Omental fat pad (tissue), 4 donors: ENCODE measurements at places on chromosomes 7 and 10. TPM values are rescaled to one million over a fixed set of nuclear protein-coding genes. Genes with fewer than 3 reads are reported as not detected.

Gene LIPN
- 0.56 TPM for total RNA-seq

GRCh38 chr7:58086461-58086860, 636.5 kb downstream of the ZNF716 start:
- DNase-seq, result no peak

GRCh38 chr10:117138838-117139580, 939 bp upstream of the VAX1 start:
- DNase-seq, result no peak

Gene CLCN1
- total RNA-seq, result 0.24 TPM

GRCh38 chr10:15824498-15824897, 35.8 kb downstream of the MINDY3 start:
- DNase-seq, result no peak

- DNase-seq, result peak; percentile 52
Observed at GRCh38 chr10:101297901-101298486, 56.0 kb upstream of the BTRC start.

Gene CYP3A5
- 7.7 TPM for total RNA-seq

Gene GET4
- total RNA-seq, result 23.0 TPM

GRCh38 chr10:75042292-75042974, 69.0 kb upstream of the SAMD8 start:
- DNase-seq, result no peak

- no peak for DNase-seq
Observed at GRCh38 chr10:62961951-62962523, 145.9 kb upstream of the EGR2 start.

DNA sequence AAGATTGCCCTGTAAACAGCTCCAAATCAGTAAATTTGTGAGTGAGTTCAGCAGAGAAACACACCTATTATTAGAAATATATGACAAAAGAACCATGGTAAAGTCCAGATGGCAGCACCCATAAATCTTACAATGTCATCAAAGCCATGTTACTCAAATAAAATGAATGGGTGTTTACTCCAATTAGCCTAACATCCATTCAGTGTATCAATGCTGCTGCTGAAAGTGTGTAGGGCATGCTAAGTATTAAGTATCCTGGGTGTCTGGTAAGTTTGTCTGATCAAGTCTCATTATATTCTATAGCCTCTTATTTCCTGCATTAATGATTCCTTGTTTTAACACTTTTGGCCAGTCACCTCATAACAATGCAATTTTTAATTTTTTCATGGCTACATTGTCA, 185.5 kb upstream of the STEAP4 start:
- DNase-seq, result no peak

DNA sequence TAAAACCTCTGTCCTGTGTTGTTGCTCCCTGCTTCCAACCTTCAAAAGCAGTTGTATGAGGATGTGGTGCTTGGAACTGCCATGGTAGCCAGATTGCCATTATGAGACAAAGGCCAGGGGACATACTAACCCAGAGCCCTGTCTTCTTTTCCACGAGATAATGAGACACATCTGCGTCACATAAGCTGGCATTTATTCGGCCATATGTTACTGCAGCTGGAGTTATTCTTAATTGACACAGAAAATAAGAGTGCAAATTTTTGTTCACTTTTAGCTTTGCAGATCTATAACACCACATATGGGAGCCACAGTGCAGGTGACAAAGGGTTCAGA, 15.5 kb upstream of the PDLIM1 start:
- DNase-seq, result no peak

- DNase-seq, result no peak
Observed at GRCh38 chr7:92723205-92723604, 113.2 kb downstream of the CDK6 start.

Gene CLDN4
- total RNA-seq, result 0.65 TPM

Gene CYP17A1
- not detected for total RNA-seq

- DNase-seq, result no peak
Observed at GRCh38 chr10:132862485-132863420, 76.8 kb upstream of the NKX6-2 start.

GRCh38 chr10:112295853-112296830, 12.9 kb downstream of the TECTB start:
- no peak for DNase-seq

- DNase-seq, result no peak
Observed at GRCh38 chr7:21159506-21159905, 268.4 kb upstream of the SP4 start.

DNA sequence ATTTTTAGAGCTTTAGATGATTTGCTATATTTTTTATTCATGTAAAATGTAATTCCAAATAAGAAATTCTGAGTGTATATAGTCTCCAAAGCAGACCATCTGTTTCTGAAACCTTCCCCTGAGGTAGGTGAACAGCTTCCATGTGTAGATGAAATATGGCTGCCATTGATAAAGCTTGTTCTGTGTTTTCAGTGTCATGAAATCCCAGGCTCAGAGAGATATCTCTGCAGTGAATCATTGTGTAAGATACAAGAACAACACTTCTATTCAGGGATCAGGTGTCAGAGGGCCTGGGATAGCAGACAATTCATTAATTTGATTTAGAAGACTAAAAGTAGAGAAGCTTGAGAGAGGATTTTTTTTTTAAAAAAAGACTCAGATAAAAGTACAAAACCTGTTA, 29.1 kb downstream of the ACTA2 start:
- DNase-seq, result no peak

- no peak for DNase-seq
Observed at GRCh38 chr10:78744056-78744455, 324.7 kb upstream of the ZMIZ1 start.

DNA sequence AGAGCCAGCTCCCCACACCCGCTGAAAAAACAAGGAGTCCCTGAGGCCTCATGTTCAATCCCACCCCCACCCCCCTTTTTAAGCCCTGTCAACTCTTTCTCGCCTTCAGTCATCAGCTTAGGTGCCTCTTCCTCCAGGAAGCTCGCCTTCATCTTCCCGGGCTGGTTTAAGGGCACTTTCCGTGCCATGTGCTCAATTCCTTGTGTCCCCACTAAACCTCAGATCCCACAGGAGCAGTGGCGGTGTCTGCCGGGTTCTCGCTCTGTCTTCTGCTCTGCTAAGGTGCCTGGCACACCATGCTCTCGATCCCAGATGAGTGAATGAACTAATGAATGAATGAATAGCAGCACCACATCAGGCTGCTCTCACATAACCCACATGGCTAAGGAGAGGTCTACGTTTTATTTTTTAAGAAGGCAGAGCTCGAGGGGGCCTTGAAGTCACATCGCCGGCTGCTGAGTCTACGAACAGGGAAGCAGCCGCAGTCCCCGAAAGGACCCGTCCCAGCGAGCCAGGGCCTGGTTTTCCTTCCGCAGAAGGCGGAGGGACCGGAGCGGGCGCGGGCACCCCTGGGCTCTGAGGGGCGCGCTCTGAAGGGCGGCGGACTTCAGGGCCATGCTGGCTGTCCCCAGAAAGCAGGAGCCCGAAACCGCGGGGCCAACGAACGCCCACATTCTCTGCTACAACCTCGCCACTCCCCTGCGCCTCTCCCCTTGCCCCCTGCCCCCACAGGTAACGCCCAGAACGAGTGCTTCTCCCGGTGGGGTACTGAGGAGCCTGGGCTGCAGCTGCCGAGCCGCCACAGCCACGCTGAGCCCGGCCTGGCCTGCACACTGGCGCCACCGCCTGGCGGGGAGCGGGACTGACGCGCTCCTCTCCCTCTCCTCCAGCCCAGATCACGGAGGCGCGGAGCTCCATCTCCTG, 73.4 kb upstream of the KCNMA1 start:
- peak; percentile 50 for DNase-seq
